ENCODE measurements at places on chromosomes 13 and 19.
A peak's percentile ranks its signal among the peaks of the same experiment; 100 is the strongest.

DNA sequence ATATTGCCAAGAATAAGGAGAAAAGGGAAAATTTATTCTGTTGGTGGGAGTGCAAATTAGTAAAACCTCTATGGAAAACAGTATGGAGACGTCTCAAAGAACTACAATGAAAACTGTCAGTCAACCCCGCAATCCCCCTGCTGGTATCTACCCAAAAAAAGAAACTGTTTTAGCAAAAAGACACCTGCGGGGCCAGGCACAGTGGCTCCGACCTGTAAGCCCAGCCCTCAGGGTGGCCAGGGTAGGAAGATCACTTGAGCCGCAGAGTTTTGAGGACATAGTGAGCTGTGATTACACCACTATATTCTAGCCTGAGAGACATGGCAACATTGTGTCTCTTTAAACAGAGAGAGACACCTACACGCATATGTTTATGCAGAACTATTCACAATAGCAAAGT lies 37.5 kb upstream of the SLITRK1 start:
- DNase-seq: no peak

DNA sequence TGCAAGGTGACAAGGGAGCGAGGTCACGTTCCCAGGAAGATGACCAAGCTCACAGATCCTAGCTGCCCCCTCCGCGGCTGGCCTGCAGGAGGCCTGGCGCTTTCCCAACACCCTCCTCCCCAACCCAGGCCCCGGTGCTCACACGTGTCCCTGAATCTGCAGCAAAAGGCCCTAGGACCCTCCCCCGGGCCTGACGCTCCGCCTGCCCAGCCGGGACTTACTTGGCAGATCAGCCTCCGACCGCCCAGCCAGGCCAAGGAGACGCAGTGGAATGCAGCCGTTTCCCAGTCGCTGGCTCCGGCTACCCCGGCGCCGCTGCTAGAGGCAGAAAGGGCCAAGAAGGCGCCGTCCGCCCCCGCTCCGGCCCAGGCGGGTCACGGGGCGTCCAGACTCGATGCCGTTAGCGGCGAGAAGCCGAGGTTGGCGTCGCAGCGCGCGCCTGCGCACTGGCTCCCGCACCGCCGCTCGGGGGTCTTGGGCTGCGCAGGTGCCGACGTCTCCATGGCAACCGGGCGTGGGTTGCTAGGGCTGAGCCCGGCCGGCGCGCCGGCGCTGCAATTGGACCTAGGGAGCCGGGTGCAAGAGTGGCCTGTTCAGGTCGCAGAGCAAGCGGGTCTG lies at the start of gene PNMA8A:
PNMA8A (minus strand) TSS at position 448 of the 618 bp plus-strand sequence. CDS start 528 bp downstream, outside the sequence.
- no peak for DNase-seq

- no peak for DNase-seq
Observed at GRCh38 chr19:17393002-17393401, 994 bp downstream of the CCDC194 start.

DNA sequence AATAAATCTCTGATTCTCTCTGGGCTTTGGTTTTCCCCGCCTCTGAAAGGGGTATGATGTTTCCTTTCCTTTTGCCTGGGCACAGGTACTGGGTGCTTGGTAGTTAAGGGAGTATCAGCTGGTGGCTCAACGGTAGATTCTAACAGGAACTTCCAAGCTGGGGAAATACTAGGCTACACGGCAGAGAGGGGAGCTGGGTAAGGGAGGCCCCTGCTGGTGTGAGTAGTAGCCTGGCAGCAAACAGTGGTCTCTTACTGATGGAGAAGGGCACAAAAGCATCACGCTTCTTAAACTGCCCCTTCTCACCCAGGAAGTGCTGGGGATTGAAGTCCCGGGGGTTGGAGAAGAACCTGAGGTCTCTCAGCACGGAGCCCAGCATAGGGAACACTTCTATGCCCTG lies 26.9 kb upstream of the CYP2A7 start:
- no peak for DNase-seq

DNA sequence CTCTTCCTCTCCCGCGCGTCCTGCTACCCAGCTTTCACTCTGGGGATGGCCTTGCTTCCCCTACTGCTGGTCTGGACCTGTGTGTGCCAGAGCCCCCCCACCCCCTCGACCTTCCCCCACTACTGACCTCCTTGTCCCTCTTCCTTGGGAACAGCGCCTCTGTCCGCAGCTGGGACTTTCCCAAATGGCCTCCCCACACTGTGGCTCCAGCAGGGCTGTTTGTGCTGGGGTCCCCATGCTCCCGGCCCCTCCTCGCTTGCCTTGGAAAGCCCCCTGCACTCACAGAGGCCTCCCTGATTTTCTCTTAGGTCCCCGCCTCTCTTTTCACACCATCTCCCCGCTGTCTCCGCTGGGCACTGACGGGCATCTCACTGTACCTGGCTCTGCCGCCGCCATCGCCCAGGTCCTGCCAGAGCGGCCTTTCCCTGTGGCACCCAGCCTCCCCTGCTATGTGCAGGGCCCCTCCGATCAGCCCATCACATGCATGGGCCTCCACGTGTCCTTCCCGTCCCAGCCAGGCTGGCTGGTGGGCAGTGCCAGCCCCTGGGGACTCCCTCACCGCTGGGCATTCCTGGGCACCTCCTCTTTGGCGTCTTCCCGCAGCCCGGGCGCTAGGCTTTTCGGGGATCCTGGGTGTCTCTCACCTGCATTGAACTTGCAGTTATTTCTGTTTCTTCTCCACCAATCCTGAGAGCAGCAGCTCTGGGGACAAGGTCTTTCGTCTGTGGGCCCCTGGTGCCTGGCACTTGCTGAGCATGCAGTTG lies 118.7 kb downstream of the ATP11A start:
- no peak for DNase-seq

DNA sequence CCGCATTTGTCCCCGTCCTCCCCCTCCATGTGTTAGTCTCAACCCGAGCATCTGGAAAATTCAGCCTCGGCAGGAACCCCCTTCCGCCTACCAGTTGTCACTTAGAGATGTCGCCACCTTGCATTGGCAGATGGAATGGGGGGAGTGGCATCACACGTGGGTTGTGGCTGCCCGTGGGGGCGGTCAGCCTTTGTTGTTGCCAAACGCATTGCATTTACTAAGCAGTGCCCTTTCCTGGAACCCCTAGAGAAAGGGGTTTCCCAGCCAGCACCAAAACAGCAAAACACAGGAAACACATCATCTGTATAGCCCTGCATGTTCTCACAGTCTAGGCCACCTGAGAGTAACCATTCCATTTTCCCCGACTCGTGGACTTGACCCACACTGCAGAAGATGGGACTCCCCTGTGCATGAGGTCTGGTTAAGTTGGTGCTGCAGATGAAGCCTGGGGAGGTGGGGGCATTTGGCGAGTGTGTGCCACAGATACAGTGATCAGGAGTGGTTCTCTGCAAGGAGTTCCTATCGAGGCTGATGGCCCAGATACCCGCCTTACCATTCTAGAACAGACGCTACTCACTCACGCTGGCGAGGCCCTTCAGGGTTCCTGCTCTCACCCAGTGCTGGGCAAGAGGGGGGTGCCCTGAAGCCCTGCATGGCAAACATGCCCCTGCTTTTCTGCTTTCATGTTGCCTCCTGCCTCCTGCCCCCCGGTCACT lies 38.3 kb downstream of the TMED1 start:
- DNase-seq: peak; percentile 62

DNA sequence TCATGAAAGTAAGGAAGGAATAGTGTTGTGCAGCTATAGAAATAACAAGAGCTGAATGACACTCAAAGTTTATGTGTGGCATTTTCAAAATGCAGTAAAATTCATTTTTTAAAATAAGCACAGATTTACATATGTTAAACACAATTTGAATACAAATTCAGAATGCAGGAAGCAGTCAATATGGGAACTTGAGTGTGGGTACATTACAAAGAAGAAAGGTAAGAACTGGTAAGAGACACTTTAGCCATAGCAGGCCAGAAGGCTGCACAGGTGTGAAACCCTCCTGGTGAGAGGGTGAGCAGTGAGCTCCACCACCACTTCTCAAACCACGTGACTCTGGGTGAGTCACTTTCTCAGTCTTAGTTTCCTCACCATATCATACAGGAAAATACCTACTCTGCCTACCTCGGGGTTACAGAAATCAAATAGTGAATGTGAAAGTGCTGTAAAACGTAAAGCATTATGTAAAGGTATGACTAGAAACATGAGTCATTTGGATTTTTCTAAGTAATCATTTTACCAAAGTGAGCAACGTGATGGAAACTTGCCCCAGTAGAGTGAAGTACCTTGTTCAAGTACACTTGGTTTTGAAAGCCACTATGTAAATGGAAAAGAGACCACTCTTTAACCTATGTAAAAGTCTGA lies 40.5 kb downstream of the USP12 start:
- peak; percentile 34 for DNase-seq

- DNase-seq: no peak
Observed at GRCh38 chr19:23203841-23204344, 46.3 kb downstream of the ZNF724 start.

DNA sequence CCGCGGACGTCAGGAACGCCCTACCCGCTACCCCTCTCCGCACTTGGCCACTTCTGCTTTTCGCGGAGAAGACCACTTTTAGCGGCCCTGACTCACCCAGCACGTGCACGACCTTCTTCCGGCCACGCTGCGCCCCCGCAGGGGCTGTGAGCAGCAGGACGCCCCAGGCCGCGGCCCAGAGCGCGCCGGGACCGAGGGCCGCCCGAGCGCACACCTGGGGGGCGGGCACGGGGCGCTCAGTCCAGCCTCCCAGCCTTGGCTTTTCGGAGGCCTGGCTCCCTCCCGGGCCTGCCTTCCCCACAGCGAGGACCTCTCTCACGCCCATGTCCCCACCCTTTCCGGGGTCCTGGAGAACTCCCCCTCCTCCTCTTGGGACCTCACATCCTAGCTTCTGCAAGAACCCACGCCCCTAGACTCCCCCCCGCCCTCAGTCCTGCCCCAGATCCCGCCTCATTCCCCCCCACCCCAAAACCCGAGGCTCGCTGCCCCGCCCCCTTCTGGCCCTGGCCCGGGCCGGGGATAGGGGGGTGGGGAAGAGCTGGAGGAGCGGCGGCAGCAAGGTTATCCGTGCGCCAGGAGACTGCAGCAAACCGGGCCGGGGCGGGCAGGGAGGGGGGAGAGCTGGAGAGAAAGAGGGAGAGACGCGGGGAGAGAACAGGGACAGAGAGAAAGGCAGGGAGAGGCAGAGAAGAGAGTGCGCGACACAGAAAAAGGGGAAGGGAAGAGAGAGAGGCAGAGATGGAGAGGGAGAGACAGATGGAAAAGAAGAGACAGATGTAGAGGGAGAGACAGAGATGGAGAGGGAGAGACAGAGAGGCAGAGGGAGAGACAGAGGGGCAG lies 11.5 kb downstream of the TM6SF2 start:
- no peak for DNase-seq

DNA sequence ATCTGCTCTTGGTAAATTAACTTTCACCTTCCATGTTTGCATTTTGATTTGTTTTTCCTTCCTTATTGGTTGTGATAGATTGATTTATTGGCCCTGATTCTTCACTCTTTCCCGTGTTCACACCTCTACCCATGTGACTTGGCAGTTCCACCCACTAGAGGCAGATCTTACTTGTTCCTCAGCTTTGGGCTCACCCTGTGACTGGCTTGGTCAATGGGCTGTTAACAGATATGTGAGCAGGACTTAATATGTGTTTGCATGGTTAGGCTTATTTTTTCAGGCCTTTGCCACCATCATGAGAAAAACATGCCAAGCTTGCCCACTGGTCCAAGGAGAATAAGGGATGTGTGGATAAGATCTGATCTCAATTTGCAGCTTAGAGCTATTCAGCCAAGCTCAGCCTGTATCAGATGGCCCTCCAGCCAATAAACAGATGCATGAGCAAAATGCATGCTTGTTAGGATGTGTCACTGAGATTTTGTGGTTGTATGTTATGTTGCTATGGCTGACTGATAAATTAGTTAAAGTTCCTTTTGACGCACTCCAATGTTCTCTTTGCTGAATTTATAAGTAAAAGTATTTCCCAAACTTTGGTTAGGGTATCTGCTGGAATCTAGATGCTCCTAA lies 48.0 kb downstream of the RGCC start:
- no peak for DNase-seq

DNA sequence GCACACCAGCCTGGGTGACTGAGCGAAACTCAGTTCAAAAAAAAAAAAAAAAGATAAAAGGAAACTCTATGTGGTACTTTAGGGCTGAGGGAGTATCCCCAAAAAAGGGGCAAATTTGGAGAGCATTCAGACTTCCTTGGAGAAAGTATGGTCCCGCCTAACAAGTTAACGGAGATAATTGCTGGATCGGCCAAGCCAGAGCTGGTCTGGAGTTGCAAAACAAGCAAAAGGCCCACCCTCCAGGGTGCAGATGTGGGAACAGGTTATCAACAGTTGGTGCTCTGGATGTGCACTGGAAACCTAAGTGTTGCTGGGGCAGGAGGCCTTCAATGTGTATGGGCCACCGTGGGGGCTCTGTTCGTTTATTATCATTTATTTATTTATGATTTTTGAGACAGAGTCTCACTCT lies 2.8 kb downstream of the IQCN start:
- no peak for DNase-seq

- no peak for DNase-seq
Observed at GRCh38 chr19:10418485-10419199, 1.7 kb upstream of the PDE4A start.

DNA sequence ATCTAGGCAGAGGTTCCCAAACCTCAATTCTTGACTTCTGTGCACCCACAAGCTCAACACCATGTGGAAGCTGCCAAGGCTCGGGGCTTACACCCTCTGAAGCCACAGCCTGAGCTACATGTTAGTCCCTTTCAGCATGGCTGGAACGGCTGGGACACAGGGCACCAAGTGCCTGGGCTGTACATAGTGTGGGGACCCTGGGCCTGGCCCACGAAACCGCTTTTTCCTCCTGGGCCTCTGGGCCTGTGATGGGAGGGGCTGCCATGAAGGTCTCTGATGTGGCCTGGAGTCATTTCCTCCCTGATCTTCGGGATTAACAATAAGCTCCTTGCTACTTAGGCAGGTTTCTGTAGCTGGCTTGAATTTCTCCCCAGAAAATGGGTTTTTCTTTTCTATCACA lies 108.1 kb downstream of the HS6ST3 start:
- no peak for DNase-seq

DNA sequence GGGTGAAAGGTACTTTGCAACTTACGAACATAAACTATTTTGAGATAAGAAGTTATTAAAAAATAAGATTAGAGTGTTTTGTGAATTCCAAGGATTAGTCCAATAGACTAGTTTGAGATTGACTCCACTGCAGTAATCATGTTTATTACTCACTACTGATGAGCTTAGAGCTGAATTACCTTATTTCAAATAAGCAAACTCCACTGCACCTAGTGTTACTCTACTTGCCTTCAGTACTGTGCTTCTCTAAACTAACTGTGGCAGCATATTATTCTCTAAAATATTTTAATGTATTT lies 111.7 kb downstream of the MIPEP start:
- no peak for DNase-seq

DNA sequence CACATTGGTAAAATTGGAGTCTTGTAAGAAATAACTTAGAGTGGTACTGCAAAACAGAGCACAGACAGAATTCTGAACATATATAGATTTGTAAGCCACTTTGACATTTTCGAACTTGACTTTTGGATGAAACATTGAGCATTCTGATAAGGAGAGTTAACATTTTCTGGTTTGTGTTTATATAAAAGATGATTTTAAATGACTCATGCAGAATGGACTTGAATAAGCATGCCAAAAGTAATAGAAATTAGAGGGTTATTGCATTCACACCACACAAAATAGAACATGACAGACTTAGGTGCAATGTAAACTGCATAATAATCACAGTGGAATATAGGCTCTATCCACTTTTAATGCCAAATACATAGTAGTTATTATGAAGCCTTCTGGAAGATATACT lies 507.0 kb downstream of the DACH1 start:
- DNase-seq: no peak

GRCh38 chr13:44309794-44310757 lies 63.5 kb upstream of the SERP2 start:
- DNase-seq: no peak
